Activated T-helper 2 cell treated with anti-CD3 and anti-CD28 coated beads, Interferon-gamma antibody, Interleukin-2, Interleukin-4, amounts not matched to agents 10 μg/mL and 5 μg/mL and 100 μg/mL, durations not matched to agents 14 hours and 24 hours and 36 hours (primary cell): ENCODE measurements at places on chromosomes 13 and 19. TPM values are rescaled to one million over a fixed set of nuclear protein-coding genes. Genes with fewer than 3 reads are reported as not detected.
A peak's percentile ranks its signal among the peaks of the same experiment; 100 is the strongest.

DNA sequence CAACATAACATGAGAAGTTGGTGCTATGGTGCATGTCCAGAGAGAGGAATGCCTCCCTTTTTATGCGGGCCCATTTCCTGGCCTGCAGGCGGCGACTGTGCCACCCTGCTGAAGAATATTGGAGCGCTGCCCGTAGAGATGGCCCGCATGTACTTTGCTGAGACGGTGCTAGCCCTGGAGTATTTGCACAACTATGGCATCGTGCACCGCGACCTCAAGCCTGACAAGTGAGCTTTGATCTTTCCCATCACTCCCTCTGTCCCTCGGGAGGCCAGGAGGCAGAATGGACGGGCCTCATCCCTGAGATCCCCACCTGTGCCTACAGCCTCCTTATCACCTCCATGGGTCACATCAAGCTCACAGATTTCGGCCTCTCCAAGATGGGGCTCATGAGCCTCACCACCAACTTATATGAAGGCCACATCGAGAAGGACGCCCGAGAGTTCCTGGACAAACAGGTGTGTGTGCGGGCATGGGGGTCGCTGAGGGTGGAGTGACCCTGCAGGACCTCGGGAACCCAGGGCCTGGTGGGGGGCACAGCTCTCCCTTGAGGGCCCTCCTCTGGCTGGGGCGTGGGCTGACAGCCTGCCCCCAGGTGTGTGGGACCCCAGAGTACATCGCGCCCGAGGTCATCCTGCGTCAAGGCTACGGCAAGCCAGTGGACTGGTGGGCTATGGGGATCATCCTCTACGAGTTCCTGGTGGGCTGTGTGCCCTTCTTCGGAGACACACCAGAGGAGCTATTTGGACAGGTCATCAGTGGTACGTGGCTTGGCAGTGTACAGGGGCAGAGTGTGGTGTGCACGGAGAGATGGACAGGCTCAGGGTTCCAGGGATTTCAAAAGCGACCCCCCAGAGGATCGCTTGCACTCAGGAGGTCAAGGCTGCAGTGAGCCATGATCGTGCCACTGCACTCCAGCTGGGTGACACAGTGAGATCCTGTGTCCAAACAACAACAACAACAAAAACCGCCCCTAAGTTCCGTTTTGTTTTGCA, 16.2 kb downstream of the DNASE2 start:
- no peak for DNase-seq
- no peaks in the 10 kb centered on the region for H3K27me3 ChIP-seq

- peak within 1 kb of the TSS; percentile 85 for H3K4me3 ChIP-seq
- H3K4me1 ChIP-seq = peaks cover 20% of the 10 kb centered on the region
- peaks cover 5% of the 10 kb centered on the region for H3K27me3 ChIP-seq
These were observed at the start of gene KLHL26 for GRCh38 chr19:18636969-18637629. Gene KLHL26 (plus strand): TSS chr19:18637028. CDS start chr19:18637055, 27 bp downstream.

- H3K4me3 ChIP-seq = no peak overlapping the region
- H3K36me3 ChIP-seq = no peaks in the 10 kb centered on the region
- H3K27me3 ChIP-seq = peaks cover 29% of the 10 kb centered on the region
- no peak overlapping the region for H3K27ac ChIP-seq
- DNase-seq = peak; percentile 32
These were observed 12.7 kb downstream of the NPAS1 start for GRCh38 chr19:47032171-47032811.

DNA sequence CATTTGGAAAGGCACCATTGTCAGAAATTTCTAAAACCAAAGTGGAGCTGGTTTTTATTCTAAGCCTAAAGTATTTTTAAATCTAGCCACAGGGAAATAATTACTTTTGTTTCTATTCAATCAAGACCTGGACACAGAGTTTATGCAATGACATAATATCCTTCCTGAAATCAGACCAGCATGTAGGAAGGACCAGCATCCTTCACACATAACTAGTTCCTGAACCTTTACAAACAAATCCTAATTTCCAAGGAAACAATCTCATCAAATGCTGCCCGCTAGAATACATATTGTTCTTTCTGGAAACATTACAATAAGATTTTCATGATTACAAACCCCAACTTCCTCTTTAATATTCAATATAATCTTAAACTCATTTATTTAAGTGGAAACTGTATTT, 1.5 kb downstream of the STARD13 start:
- no peaks in the 10 kb centered on the region for H3K36me3 ChIP-seq
- no peak overlapping the region for H3K4me3 ChIP-seq
- no peak for DNase-seq
- H3K4me1 ChIP-seq = peaks cover 16% of the 10 kb centered on the region
- no peak overlapping the region for H3K27ac ChIP-seq

DNA sequence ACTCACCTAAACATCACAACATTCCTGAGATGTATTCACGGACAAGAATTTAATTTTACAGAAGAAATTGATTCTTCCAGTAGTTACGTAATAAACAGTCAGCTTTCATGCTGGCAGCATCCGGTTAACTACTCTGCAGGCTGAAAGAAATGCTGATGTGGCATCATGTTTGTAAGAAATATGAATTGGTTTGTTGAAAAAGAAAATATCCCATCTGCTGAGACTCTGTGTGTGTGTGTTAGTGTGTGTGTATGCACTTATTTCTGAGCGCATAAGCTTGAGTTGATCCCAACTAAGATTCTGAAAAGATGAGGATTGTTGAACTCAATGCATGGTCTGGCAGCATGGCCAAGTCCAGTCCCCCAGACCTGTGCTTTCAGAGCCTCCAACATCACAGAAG, 74.3 kb upstream of the FAM216B start:
- no peak overlapping the region for H3K4me3 ChIP-seq
- H3K4me1 ChIP-seq = no peaks in the 10 kb centered on the region
- no peaks in the 10 kb centered on the region for H3K36me3 ChIP-seq
- no peak for DNase-seq
- no peak overlapping the region for H3K27ac ChIP-seq

- H3K27ac ChIP-seq = no peak overlapping the region
- no peak overlapping the region for H3K4me3 ChIP-seq
- no peak for DNase-seq
- no peaks in the 10 kb centered on the region for H3K36me3 ChIP-seq
- no peaks in the 10 kb centered on the region for H3K4me1 ChIP-seq
These were observed 150.1 kb upstream of the TSC22D1 start for GRCh38 chr13:44726214-44726613.

KIR2DL3 gene
- not detected in 2 replicates for total RNA-seq

DNAJC15 gene
- total RNA-seq = 18.0 and 18.8 TPM in 2 replicates

NCAN gene
- total RNA-seq = 0.23 TPM in 1 of 2 replicates, not detected in the other

KCNJ14 gene
- total RNA-seq = 2.0 and 2.1 TPM in 2 replicates
